ENCODE measurements at places on chromosomes 7 and 10.
A peak's percentile ranks its signal among the peaks of the same experiment; 100 is the strongest.

DNA sequence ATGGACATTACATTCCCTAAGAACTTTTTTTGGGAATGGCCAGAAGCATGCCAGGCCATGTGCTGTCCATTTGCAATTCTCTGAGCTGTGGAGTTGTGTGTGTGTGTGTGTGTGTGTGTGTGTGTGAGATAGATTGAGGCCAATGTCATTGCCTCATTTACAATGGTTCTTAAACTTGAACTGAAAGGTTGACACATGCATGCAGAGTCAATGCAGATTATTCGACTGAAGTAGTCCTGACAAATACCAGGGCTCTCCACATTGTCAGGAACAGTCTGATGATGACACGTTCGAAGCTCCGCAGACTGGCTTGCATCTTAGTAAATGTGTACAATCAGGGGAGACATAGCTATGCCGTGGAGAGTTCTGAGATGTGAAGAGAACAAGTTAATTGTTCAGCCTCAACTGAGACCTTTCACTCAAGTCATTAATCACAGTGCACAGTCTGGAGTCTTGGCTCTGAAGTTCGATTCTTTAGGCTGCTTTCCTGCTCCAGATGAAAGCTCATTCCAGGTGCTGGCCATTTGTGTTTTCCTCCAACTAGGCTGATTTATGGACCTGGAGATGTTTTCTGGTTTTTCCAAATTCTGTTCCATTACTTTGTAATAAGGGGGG is 921.9 kb downstream of the LRMDA start:
- no peak for DNase-seq

- no peak for DNase-seq
These were observed 147.7 kb upstream of the BMPER start for GRCh38 chr7:33757563-33758165.

GRCh38 chr10:124676416-124677062 is 67.6 kb downstream of the FAM53B start:
- no peak for DNase-seq

GRCh38 chr10:43383204-43383971 is 12.0 kb downstream of the FXYD4 start:
- no peak for DNase-seq

GRCh38 chr10:55820071-55820470 is 541.0 kb downstream of the ZWINT start:
- DNase-seq = no peak

GRCh38 chr10:96289218-96289910 is 14.9 kb upstream of the DNTT start:
- DNase-seq = no peak

GRCh38 chr10:121185816-121186455 is 334.8 kb downstream of the WDR11 start:
- no peak for DNase-seq

GRCh38 chr10:13448216-13448615 is 80.6 kb downstream of the BEND7 start:
- no peak for DNase-seq

DNA sequence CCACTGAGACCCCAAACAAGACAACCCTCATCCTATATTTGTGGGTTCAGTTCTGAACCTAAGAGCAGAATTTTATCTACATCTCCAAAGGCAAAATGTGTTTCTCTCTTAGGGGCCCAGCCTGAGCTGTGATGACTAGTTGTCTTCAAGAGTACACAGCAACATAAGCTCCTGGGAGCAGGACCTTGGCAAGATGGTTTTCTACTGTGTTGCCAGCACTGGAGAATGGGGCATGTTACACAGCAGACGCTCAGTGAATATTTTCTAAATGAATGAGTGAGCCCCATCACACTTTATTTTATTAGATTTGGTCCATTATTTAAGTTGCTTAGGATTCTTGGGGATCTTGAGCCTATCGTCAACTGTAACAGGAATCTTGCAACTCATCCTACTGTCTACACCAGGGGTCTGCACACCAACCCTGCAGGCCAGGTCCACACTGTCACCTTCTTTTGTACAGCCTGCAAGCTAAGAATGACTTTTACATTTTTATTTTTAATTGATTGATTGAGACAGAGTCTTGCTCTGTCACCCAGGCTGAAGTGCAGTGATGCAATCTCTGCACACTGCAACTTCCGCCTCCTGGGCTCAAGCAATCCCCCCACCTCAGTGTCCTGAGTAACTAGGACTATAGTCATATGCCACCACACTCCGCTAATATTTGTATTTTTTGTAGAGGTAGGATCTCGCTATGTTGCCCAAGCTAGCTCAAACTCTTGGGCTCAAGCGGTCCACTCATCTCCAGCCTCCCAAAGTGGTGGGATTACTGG is 347.1 kb downstream of the FGFR2 start:
- no peak for DNase-seq

GRCh38 chr10:82680608-82681007 is 805.6 kb downstream of the NRG3 start:
- DNase-seq = no peak

GRCh38 chr10:50437248-50437647 is 185.9 kb upstream of the ASAH2 start:
- DNase-seq = no peak

GRCh38 chr7:65731562-65732035 is 141.3 kb upstream of the VKORC1L1 start:
- peak; percentile 79 for DNase-seq

DNA sequence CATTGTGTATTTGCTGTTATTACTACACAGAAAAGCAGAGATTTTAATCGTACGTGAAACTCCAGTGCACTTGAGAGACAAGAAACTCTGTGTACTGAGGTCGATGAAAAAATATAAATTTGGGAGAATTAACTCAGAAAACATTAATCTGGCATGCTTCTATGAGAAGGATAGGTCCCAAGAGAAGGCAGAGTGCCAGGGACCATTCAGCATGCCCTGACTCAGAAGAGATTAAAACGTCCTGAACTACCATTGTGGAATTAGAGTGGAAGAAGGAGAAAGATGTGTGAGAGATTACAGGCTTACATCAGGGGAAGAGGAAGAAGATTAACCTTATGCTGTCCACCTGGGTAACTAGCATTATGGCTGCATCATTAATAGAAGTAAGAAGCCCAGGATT is 72.4 kb downstream of the REEP3 start:
- DNase-seq = no peak

GRCh38 chr7:74018246-74018895 is 9.6 kb upstream of the ELN start:
- no peak for DNase-seq

DNA sequence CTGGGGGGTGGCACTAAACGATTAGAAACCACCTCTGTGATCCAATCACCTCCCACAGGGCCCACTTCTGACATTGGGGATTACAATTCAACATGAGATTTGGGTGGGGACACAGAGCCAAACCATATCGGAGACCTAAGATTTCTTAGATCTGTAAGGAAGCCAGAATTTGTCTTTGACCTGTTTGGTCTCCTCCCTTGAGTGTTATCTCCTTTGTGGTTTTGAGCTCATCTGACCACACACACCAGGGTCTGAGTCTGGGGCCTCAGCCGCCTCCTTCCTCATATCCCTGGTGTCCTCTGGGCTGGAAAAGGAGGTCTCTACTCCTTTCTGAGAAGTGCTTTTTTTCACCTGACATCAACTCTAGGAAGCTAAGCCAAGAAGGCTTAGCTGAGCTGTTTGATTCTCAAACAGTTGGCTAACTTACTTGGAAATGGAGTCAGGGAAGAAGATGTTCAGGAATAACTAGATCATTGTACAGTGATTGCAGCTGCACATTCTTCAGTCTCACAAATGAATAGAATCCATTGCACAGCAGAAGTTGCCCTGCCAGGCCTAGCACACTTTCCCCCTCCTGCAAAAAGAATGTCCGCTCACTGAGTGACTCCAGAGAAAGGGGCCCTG is 167.4 kb downstream of the ARHGAP21 start:
- DNase-seq = no peak

GRCh38 chr10:83945982-83946718 is 193.2 kb upstream of the GHITM start:
- DNase-seq = no peak

GRCh38 chr10:110652475-110653118 is 8.5 kb downstream of the RBM20 start:
- no peak for DNase-seq

- DNase-seq = no peak
These were observed 84.5 kb downstream of the ATXN7L1 start for GRCh38 chr7:105791926-105792325.

DNA sequence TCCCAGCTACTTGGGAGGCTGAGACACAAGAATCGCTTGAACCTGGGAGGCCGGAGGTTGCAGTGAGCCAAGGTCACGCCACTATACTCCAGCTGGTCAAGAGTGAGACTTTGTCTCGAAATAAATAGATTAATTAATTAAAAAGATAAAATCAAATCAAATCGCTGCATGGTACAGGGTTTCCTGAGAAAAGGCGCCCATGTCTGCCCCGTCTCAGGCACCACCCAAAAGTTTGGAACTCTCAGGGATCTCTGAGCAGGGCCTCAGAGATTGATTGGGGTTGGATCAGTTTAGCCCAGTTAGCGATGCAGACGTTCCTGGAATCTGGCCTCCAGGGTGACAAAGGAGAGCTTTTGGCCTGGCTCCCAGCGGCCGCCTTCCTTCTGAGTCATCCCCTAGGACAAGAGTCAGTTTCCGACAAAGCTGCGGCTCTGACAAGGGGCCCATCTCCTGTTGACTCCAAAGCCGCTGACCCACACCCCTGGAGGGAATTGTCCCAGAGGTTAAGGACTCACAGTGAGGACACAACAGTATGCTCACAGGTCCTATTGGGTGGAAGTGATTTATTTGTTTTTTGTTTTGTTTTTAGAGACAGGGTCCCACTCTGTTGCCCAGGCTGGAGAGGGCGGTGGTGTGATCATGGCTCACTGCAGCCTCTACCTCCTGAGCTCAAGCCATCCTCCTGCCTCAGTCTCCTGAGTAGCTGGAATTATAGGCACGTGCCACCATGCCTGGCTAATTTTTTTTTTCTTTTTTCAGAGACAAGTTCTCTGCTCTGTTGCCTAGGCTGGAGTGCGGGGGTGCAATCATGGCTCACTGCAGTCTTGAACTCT is 6.8 kb downstream of the ORAI2 start:
- no peak for DNase-seq

GRCh38 chr7:44724276-44724675 is 24.4 kb upstream of the ZMIZ2 start:
- DNase-seq = no peak

All from T-helper 2 cell (primary cell).